T47D (cell line): ENCODE measurements at places on chromosomes 5 and 9.

DNA sequence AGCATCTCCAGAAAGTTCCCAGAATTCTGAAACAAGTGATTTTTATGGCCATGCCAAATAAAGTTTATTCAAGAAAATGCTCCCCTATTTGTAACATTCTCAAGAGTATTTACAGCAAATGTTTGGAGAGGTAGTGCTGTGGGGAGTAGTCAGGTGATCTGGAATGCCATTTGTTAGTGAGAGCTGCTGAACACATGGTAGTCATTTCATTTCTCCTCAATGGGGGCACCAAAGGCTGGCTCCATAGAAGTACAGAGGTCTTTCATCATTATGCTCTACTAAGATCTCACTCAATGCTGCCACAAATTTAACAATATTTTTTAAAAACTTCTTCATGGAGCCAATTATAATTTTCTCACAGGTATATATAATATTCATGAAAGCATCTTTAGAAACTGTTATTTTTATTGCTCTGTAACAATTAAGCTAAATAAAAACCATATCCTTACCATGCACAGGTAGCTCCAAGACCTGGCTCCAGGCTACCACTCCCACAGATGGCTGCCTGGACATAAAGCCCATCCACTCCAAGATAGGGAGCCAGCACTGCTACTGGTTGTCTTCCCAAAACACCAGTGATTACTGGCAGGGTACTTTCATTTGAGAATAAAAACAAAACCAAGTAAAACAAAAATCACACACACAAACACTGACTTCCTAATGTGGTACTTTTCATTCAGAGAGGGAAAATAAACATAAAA is 200.8 kb downstream of the PLK2 start:
- DNase-seq, result no peak

DNA sequence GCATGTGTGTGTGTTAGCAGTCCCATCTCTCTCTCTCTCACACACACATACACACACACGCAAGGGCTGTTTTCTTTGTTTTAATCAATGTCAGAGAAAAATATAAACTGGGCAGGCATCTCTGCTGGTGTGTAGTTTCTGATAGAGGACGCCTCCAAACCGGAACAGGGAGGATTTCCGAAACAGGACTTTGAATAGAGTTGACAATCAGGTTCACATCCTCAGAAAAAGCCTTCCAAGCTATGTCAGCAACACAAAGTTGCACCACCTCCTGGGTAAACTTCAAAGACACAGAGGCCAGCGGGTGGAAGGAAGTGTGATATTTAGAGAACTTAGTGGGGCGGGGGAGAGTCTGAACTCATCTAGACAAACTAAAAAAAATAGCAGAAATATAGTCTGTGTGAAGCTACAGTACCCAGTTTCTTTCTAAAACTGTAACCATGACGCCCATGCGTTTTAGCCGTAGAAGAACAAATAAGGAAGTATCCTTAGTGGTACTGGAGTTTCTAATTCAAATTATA is 1.2 kb downstream of the ST8SIA4 start:
- no peak for DNase-seq

- peak; percentile 49 for DNase-seq
These were observed 6.0 kb upstream of the NIPBL start for GRCh38 chr5:36870399-36871040.

DNA sequence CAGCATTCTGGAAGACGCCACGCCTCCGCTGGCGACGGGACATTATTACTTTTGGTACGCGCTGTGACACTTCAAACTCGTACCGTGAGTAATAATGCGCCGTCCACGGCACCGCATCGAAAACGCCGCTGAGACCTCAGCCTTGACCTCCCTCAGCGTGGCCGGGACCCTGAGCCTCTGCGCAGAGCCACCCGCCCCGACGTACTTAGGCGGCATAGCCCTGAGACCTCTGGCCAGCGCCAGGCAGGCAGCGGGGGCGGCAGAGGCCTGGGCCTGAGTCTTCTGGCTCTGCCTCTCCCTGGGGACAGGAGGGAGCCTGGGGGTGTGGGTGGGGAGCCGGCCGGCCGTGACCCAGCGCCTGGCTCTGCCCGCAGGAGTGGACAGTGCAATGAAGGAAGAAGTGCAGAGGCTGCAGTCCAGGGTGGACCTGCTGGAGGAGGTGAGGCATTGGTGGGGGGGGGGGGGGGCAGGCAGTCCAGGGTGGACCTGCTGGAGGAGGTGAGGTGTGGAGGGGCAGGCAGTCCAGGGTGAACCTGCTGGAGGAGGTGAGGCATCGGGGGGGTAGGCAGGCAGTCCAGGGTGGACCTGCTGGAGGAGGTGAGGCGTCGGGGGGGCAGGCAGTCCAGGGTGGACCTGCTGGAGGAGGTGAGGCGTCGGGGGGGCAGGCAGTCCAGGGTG is 8.0 kb downstream of the EGFL7 start:
- no peak for DNase-seq

DNA sequence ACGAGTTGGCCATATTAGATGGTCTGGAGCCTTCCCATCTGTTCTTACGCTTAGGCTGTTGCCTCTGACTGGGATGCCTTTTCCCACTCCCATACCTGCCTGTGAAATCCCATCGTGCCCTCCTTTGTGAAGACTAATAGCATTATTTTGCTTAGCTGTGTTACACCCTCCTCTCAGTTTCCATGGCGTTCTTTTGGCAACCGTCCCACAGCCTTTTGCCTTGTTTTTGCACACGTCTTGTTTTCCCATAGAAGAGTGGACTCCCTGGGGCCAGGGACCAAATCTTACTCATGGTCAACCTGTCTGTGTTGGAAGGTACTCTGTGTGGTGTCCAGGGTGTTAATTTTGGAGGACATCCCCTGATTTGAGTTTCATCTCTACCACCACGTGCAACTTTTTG is 242.1 kb downstream of the HSPA4 start:
- no peak for DNase-seq

DNA sequence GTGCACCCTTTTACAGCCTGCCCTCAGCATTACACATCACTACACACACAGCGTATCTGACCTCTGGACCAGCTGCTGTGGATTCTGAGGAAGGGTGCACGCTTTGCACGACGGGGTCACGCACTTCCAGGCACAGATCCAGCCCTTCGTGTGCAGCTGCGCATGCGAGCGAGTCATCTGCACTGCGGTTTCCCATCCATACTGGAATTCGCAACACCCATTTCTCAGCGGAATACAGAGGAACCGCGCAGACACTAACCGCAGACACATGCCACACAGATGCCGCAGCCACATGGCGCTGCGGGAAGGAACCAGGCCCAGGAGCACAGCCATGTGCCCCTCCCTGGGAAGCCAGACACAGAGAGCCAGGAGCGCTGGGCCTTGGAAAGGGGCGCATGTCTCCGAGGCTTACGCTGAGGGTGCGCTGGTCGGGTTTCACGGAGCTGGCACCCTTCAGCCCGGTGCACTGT is 43.5 kb downstream of the PNPLA7 start:
- DNase-seq, result no peak

DNA sequence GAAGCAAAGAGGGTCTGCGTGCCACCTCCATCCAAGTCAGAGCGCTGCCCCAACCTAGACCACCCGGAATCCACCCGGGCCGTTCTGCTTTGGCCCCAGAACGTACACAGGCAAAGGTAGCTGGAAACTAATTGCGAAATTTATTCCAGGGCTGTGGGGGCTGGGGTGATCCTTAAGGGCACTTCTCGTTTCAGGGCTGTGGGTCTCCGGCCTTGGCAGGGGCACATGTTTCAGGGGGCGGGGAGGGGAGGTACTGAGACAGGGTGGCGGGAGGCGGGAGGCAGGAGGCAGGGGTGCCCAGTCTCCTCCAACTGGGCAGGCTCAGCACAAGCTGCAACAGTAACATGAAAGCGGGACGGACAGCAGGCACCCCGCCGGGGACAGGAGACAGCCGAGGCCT is 26.1 kb downstream of the NR5A1 start:
- no peak for DNase-seq

GRCh38 chr5:172634106-172634899 is 6.8 kb upstream of the NEURL1B start:
- DNase-seq, result no peak

GRCh38 chr5:133364936-133365707 is 247.2 kb downstream of the FSTL4 start:
- no peak for DNase-seq

- no peak for DNase-seq
These were observed 38.3 kb upstream of the TNFSF8 start for GRCh38 chr9:114968671-114969070.

GRCh38 chr9:98514841-98515240 is 193.9 kb downstream of the GABBR2 start:
- DNase-seq, result no peak

- DNase-seq, result no peak
These were observed 91.2 kb upstream of the PRR16 start for GRCh38 chr5:120372899-120373298.

- DNase-seq, result no peak
These were observed 1.0 kb downstream of the ANKH start for GRCh38 chr5:14870337-14871213.

DNA sequence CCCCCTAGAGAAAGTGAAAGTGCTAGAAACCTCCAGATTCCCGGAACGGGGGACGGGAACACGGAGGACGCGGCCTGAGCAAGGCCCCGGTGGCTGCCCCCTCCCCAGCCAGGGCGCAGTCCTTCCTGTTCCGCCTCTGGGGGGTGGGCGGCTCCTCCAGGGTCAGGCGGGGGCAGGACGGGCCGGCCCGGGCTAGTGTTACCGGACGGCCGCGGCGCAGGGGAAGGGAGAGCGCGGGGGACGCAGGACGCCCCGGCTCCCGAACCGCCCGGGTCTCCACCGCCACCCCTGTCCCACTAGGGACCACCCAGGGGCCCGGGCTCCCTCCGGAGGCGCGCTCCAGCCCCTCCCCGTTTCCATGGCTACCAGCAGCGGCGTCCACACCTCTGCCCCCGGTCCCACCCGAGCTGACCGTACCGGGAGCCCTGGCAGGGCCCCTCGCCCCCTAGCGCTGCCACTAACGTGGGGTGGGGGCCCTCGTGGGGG is 579 bp downstream of the SLC12A7 start:
- DNase-seq, result peak; percentile 30

DNA sequence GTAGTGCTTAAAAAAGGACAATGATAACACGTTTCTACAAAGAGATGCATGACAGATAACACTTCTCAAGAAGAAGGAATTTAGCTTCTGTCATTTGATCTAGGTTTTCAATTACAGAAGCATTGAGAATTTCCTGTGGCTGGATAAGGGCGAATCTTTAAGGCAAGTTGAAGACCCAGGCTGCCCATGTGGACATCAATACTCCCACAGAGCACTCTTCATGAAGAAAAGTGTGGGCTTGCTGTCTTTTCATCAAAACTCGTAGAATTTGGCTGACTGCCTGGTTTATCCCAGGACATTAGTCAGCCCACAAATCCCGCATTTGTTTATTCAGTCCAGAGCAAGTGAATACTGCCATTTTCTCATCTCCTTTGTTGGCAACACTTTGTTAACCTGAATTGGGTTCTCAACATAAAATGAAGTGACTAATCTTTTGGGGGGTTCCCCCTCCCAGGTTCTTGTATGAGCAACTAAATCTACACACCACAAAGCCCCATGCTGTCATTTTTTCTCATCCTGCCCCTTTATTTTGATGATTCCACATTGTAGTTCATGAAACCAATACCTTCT is 43.4 kb upstream of the CDKN2B start:
- no peak for DNase-seq

- DNase-seq, result peak; percentile 12
These were observed 15.2 kb downstream of the CYSTM1 start for GRCh38 chr5:140189977-140190871.

- no peak for DNase-seq
These were observed 32.5 kb upstream of the ALDOB start for GRCh38 chr9:101468116-101468515.

DNA sequence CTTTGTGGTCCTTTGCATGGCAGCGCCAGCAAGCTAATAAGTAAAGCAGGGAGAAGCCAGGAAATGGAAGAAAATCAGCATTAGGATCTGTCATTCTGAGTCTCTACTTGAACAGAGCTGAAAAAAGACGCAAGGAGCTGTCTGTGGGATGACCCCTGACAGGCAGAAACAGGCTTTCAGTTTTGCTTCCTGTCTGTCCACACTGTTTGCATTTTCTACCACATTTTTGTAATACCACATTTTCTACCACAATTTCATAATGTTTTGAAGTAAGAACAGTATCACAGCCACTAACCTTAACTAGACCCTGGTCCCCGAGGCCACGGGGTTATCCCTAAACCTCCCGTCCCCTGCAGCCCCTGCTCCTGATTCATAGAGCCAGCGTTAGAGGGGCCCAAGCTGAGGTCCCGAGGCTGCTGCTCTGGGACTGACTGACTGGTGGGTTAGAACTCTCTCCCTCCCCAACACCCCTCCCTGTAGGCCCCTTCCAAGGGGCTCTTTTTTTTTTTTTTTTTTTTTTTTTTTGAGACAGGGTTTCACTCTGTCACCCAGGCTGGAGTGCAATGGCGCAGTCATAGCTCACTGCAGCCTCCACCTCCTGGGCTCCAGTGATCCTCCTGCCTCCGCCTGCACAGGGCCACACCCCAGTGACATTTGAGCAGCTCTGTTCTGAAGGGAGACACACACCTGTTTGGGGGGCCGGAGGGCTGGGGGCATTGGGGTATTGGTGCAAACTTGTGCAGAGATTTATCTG is 4.0 kb upstream of the CLIC3 start:
- DNase-seq, result no peak

GRCh38 chr9:113579283-113580040 is 115.9 kb downstream of the RGS3 start:
- DNase-seq, result no peak

DNA sequence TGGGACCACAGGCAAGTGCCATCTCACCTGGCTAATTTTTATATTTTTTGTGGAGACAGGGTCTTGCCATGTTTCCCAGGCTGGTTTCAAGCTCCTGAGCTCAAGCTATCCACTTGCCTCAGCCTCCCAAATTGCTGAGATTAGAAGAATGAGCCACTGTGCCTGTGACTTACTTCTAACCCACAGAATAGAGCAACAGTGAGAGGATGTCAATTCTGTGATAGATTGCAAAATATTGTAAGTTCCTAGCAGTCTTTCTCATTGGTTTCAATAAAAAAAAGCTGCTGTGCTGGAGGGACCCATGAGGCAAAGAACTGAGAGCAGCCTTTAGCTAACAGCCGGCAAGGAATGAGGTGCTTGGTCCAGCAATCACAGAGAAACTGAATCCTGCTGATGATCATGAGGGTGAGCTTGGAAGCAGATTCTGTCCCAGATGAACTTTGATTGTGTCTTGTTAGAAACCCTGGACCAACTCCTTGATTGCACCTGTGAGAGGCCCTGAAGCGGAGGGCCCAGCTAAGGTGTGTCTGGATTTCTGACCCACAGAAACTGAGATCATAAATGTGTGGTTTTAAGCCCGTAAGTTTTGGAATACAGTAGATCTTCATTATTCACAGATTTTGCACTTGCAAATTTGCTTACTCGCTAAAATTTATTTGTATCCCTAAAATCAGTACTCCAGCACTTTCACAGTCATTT is 149.7 kb downstream of the GCNT1 start:
- DNase-seq, result no peak

- DNase-seq, result no peak
These were observed 558.5 kb downstream of the DMRTA1 start for GRCh38 chr9:23005156-23005555.

GRCh38 chr5:179346401-179346800 is 1.1 kb upstream of the ADAMTS2 start:
- no peak for DNase-seq

- DNase-seq, result no peak
These were observed 188.3 kb downstream of the GNAQ start for GRCh38 chr9:77843076-77843870.
